GM23338 (cell line): ENCODE measurements at places on chromosomes 5 and 9. TPM values are rescaled to one million over a fixed set of nuclear protein-coding genes. Genes with fewer than 3 reads are reported as not detected.

DNA sequence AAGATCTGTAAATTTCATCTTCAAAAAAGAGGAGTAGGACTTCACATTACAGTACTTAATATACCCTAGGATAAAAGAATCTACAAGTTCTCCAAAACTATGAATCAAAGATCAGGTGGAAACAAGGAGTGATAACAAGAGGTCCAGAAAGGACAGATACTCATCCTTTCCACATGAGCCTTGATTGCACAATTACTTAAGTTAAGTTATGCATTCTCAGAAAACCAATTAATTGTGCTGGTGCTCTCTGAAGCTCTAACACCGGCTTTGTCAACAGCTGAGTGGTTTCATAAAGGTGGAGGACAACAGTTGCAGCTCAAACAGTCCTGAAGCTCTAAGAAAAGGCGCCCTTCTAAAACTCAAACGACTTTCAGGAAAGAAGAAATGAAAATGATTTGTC lies 251.9 kb downstream of the BNC2 start:
- DNase-seq, result no peak
- H3K36me3 ChIP-seq, result no peaks in the 10 kb centered on the region
- H3K27ac ChIP-seq, result no peak overlapping the region
- H3K27me3 ChIP-seq, result no peaks in the 10 kb centered on the region

- no peak for DNase-seq
- H3K4me1 ChIP-seq, result no peaks in the 10 kb centered on the region
- no peak overlapping the region for H3K27ac ChIP-seq
- H3K27me3 ChIP-seq, result no peaks in the 10 kb centered on the region
Observed at GRCh38 chr9:89078860-89079259, 87.6 kb downstream of the S1PR3 start.

DNA sequence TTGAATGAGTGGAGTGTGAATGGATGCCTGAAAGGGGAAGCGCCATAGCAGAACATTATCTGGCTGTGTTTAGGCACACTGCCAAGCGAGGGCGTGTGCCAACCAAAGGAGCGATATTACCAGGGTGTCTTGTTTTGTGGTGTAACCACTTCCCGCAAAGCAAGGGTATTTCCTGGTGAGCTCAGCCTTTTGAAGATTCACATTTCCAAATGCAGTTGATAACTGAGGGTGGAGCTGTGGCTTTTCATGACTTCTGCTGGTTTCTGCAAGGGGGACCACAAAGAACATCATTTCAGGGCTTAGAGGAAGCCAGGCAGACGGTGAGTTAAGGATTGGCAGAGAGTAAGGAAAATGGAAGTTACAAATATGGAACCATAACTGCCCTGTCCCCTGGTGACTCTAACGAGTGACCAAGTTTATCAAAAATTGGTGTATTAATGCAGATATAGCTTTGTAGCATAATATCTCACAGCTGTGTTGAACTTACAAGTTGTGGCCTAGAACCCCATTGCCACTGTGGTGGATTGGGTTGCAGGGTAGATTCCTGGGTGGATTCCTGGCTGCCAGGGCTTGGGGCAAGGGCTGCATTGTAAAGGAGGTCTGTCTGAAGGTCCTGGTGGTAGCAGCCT lies 71.4 kb downstream of the RALGPS1 start:
- H3K4me3 ChIP-seq, result no peak overlapping the region
- H3K4me1 ChIP-seq, result no peaks in the 10 kb centered on the region
- H3K27ac ChIP-seq, result no peak overlapping the region
- no peaks in the 10 kb centered on the region for H3K27me3 ChIP-seq
- no peak for DNase-seq
- no peaks in the 10 kb centered on the region for H3K36me3 ChIP-seq

DNA sequence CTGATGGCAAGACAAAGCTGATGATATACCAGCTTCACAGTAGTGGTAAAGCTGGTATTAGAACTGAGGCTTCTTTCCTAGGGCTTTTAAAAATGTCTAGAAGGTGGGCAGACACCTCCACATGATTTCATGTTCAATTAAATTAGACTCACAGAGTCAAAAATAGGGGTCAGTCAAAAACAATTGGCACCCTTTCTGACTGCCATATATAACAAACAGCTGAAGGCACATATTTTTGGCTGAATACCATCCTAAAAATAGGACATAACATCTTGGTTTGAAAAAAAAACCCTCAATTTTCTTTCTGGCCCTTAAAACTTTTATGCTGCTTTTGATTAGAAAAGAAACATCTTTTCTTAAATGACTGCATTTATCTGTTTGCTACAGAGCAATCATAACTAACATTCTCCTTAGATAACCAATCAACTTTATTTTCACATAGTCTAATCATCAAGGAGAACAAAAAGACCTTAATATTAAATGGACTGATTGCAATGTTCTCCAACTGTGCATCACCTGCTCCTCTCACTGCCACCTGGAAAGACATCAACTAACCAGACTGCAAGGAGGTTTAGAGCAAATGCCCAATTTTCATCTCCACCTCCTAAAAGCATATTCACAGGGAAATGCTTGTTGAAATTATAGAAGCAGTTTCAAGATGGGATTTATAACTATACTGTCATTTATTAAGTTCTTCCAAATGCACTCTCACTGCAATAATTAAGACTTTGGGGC lies 3.2 kb downstream of the SGTB start:
- H3K4me3 ChIP-seq, result no peak overlapping the region
- peaks cover 8% of the 10 kb centered on the region; the same call in 1 of the 2 replicates for H3K4me1 ChIP-seq
- no peak for DNase-seq
- H3K27ac ChIP-seq, result no peak overlapping the region
- H3K27me3 ChIP-seq, result no peaks in the 10 kb centered on the region

- no peaks in the 10 kb centered on the region for H3K27me3 ChIP-seq
- H3K36me3 ChIP-seq, result no peaks in the 10 kb centered on the region
- DNase-seq, result no peak
- H3K4me1 ChIP-seq, result no peaks in the 10 kb centered on the region
- H3K4me3 ChIP-seq, result no peak overlapping the region
- no peak overlapping the region for H3K27ac ChIP-seq
Observed at GRCh38 chr9:114549697-114550330, 37.8 kb upstream of the ATP6V1G1 start.

DNA sequence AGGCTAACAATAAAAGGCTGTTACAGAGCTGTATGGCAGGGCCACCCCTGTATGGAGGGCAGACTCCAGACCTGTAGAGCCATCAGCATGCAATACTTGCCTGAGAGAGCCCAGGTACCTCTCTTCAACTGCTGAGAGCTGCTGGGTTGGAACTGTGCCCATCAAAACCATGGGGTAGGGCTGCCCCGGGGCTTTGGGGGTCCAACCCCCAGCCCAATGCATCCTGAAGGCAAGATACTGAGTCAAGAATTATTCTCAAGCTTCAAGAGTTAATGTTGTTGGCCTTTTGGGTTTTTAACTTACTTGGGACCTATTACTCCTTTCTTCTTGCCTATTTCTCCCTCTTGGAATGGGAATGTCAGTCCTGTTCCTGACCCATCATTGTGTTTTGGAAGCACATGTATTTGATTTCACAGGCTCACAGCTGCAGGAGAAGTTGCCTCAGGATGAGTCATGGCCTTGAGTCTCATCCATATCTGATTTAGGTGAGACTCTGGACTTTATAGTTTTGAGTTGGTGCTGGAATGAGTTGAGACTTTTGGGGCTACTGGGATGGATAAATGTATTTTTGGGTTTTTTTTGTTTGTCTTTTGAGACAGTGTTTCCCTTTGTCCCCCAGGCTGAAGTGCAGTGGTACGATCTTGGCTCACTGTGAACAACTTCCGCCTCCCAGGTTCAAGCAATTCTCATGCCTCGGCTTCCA lies 21.0 kb upstream of the CDK7 start:
- H3K27me3 ChIP-seq, result no peaks in the 10 kb centered on the region
- H3K36me3 ChIP-seq, result peaks cover 9% of the 10 kb centered on the region; the same call in 1 of the 2 replicates
- DNase-seq, result no peak
- H3K27ac ChIP-seq, result no peak overlapping the region

DNA sequence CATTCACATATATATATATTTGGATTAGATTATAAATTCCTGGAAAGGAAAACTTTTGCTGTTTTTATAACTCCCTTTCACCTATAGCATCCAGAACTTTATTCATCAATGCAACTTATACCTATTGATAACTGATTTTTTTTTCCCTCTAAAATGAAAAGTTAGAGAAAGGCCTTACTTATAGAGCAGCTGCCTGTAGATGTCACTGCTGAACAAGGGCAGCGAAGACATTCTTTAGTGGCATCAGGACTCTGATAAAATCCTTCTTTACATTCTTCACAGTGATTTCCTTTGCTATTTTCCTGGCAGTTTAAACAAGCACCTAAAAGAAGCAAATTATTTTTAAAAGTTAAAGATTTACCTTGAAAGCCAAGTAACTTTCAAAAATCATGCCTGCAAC lies 32.3 kb upstream of the CDK5RAP2 start:
- no peak overlapping the region for H3K4me3 ChIP-seq
- no peaks in the 10 kb centered on the region for H3K27me3 ChIP-seq
- H3K27ac ChIP-seq, result no peak overlapping the region
- no peaks in the 10 kb centered on the region for H3K4me1 ChIP-seq
- DNase-seq, result peak; percentile 44

DNA sequence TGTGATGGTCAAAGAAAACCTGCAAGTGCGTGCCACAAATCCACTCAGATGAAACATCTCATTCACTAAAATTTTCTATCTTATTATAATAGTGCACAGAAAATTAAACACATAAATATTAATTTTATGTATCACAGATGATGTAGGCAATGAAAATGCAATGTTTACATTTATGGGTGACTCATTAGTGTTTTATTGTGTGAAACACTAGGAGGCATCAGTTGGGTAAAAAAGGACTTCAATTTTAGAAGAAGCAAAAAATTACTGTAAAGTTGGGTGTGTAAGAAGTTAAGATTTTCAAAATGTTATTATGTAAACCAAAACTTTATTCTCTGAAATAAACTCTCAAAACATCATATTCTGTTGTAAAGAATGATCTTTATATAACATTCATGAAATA lies 4.0 kb downstream of the MEF2C start:
- peaks cover 7% of the 10 kb centered on the region; the same call in 1 of the 2 replicates for H3K4me1 ChIP-seq
- peaks cover 30% of the 10 kb centered on the region for H3K27me3 ChIP-seq
- no peak overlapping the region for H3K27ac ChIP-seq
- H3K4me3 ChIP-seq, result no peak overlapping the region
- H3K36me3 ChIP-seq, result no peaks in the 10 kb centered on the region
- no peak for DNase-seq

GRCh38 chr5:172071309-172071875 lies 65.0 kb upstream of the FBXW11 start:
- peaks cover 7% of the 10 kb centered on the region; the same call in 1 of the 2 replicates for H3K4me1 ChIP-seq
- H3K27ac ChIP-seq, result peak overlapping the region; percentile 26; the same call in 1 of the 2 replicates
- no peaks in the 10 kb centered on the region for H3K36me3 ChIP-seq
- peak; percentile 55 for DNase-seq

GRCh38 chr9:532707-533106 lies 308.8 kb upstream of the DMRT1 start:
- H3K27me3 ChIP-seq, result no peaks in the 10 kb centered on the region
- H3K36me3 ChIP-seq, result no peaks in the 10 kb centered on the region
- H3K4me1 ChIP-seq, result peaks cover 56% of the 10 kb centered on the region
- DNase-seq, result no peak

DNA sequence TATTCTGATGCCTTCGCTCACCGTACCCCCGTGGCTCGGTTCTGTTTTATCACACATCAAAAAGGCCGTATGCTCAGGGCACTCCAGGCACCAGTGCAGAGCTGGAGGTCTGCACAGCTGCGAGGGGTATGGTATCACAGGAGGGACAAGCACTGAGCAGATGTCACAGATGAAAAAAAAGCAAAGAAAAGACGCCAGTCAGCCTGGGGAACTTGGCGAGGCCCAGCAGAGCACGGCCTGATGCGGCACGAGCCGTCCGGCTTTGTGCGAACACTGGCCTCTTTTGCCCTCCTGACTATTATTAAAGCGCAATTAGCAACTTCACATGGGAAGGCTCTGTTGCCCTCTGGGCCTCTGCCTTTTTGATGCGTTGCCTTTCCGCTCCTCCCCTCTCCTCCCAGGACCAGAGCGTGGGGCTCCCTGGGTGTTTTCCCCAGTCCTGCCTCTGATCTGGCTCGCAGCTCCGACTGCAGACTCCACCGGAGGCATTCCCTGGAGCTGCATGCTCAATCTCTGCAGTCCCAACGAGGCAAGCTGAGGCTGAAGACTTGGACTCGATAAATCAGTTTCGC lies 44.4 kb downstream of the AK8 start:
- no peaks in the 10 kb centered on the region for H3K4me1 ChIP-seq
- DNase-seq, result no peak
- no peak overlapping the region for H3K27ac ChIP-seq
- H3K4me3 ChIP-seq, result no peak overlapping the region

- no peak overlapping the region for H3K27ac ChIP-seq
- no peaks in the 10 kb centered on the region for H3K27me3 ChIP-seq
- H3K4me1 ChIP-seq, result no peaks in the 10 kb centered on the region
- peak; percentile 4 for DNase-seq
Observed at GRCh38 chr9:113042884-113043657, 13.5 kb downstream of the ZFP37 start.

DNA sequence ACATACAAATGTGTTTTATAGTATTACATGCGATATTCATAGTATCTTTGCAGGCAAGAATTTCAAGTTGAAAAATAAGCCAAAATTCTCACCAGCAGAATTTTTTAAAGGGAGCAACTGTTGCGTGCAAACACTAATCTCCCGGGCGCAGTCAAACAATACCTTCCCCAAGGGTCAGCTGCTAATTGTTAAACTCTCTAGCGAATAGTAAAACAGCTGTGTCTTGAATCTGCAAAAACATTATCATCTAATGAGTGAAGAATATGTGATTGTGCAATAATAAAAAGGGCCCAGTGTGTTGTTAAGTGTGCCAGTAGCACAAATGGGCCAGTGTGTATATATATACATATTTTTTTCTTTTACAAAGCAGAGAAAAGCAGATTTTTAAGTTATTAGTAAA lies 131.4 kb downstream of the CCDC192 start:
- H3K27me3 ChIP-seq, result no peaks in the 10 kb centered on the region
- H3K4me3 ChIP-seq, result no peak overlapping the region
- H3K27ac ChIP-seq, result no peak overlapping the region
- H3K36me3 ChIP-seq, result no peaks in the 10 kb centered on the region

DNA sequence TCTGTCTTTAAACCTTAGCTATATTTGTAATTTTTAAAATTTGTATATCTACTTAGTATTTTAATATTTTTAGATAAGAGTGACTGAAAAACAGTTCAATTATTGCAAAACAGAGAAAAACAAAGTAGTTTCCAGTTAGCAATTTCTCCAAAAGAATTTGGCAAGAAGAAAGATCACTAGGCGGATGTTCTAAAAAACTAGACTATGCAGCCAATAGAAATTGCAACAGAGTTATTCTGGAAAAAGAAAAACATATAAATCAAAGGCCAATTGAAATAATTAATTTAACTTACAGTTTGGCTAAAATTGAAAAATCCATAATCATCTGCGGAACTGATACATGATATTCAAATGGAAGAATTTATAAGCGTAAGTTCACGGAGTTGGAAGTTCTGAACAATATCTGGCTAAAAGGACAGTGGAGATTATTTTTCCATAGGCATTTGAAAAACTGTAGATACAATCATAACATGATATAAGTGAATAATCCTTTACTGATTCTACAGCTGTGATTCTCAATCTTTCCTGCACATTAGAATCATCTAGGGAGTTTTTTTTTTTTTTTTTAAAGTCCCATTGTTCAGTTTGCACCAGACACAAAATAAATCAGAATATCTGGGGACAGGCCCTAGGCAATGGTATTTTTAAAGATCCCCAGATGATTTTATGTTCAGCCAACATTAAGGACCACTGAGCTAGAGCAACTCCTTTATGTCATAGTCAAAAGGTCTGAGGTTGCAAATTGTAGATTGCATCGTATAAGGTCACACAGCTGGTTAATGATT lies 605.1 kb upstream of the DAB2 start:
- no peaks in the 10 kb centered on the region for H3K27me3 ChIP-seq
- H3K4me3 ChIP-seq, result no peak overlapping the region
- no peak for DNase-seq
- H3K4me1 ChIP-seq, result no peaks in the 10 kb centered on the region
- no peaks in the 10 kb centered on the region for H3K36me3 ChIP-seq

The SARDH gene
- 2.6 and 2.8 TPM in 2 replicates for polyA plus RNA-seq

The CAMK4 gene
- 3.4 and 4.2 TPM in 2 replicates for polyA plus RNA-seq

The PCDHA10 gene
- 3.9 and 4.1 TPM in 2 replicates for polyA plus RNA-seq

The DMRT2 gene
- polyA plus RNA-seq, result not detected in 2 replicates

The RCL1 gene
- 19.3 and 20.7 TPM in 2 replicates for polyA plus RNA-seq

The SLC26A2 gene
- polyA plus RNA-seq, result 3.4 and 3.5 TPM in 2 replicates
